Activated CD4-positive, alpha-beta T cell treated with anti-CD3 and anti-CD28 coated beads, Interleukin-2, amount 50 U/mL, for 24 hours (primary cell): ENCODE measurements at places on chromosomes 5 and 9.

DNA sequence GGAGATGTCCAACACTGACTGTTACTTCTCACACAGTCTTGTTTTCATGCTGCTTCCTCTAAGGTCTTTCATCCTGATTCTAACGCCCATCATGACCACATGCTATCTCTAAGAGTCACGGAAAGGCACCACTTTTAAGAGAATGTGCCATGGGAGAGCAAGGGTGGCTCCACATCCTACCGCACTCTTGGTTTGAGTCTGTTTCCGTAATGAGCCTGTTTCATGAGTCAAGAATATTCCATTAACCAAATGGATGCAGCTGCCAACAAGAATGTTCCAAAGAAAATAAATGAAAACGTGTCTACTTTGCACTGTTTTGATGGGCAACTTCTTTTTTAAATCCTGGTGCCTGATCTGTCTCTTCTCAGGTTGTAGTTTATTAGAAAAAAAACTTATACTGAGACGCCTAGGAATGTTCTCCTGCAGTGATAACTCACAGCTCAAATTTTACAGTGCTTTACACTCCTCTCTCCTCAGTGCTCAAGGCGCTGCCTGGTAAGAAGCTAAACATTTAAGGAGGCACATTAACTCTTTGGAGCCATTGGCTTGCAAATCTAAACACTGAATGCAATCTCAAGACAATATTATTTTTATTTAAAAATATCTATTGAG, 124.3 kb downstream of the FGF1 start:
- no peak for DNase-seq

DNA sequence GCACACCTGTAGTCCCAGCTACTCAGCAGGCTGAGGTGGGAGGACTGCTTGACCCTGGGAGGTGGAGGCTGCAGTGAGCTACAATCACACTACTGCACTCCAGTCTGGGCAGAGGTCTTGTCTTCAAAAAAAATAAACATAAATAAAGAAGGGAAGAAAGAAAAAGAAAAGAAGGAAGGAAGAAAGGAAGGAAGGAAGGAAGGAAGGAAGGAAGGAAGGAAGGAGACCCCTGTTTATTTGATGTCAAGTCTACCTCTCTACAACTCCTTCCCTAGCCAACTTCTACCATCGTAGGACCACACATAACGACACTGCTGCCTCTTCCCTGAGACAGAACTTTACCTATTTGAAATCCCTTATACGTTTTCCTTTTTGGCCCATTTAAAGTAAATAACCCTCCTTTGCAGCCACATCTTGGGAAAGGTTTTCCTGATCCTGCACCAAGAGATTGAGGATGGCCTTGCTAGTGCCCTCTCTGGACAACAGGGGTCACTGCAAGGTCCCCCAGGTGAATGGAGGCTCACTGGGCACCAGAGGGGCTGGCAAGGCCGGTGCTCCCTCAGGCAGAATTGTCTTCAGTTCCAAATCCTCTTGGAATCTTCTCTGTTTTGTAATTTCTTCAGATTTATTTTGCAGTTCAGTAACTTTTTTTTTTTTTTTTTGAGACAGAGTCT, 10.5 kb downstream of the RPS14 start:
- no peak for DNase-seq

- peak; percentile 63 for DNase-seq
Measured at GRCh38 chr9:71783120-71783523, 14.8 kb upstream of the CEMIP2 start.

GRCh38 chr9:91126761-91127445, 234.8 kb downstream of the AUH start:
- DNase-seq = no peak

DNA sequence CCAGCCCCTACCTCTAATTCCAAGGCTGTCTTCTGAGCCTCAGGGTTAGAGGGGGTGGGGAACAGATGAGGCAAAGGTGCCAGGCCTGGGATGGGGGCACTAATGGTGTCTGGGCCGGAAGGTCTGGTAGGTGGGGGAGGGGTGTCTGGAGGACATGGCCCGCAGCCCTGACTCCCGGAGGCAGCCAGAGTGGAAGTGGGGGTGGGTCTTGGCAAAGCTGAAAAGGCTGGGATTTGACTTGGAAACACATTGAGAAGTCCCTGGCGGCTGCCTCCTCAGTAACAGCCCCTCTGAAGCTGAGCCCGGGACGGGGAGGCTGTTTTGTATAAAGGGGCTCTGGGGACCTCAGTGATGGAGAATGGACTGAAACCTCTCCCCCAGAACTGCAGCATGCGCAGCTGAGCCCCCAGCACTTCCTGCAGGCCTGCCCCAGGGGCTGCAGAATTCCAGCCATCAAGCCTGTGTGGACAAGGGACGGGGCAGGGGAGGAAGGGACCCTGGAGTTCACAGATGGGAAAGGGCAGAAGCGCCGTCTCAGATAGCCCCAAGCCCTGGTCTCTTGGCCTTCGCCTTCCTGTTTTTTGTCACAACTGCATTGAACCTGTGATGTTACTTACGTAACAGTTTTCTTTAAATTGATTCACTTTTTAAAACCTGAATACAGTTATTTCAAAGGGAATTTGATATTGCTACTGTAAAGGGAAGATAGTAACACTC, 49.3 kb upstream of the SYNPO start:
- DNase-seq = no peak

GRCh38 chr9:86707932-86708510, 239.3 kb downstream of the GAS1 start:
- DNase-seq = no peak

DNA sequence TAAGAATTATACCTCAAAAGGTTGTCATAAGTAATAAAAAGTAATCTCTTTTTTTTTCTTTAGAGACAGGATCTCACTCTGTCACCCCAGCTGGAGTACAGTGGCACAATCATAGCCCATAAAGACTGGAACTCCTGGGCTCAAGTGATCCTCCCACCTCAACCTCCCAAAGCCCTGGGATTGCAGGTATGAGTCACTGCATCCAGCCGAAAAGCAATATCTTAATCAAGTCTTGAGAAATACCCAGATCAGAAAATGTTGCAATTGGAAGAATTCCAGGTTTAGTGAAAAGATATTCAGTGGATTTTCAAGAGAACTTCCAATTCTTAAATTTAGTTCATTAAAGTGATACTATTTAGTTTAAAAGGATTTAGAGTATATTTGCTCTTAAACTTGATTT, 40.9 kb upstream of the IDNK start:
- no peak for DNase-seq

- no peak for DNase-seq
Measured at GRCh38 chr5:77946381-77947040, 170.4 kb upstream of the TBCA start.

DNA sequence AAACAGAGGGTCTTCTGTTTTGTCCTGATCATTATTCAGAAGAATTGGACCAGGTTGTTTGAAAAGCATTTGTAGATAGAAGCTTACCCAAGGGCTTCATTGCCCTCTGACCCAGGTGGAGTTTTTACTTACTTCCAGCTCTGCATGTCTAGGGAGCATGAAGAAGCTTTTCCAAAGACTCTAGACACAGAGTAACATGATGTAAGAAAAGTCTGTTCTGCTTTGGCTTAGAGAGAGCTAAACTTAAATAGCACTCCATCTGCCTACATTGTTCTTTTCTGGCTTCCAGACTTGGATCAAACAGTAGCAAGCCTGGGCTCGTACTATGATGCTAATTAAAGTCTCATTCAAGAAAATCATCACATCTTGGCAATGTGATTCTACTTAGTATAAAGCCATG, 112.1 kb downstream of the SNCAIP start:
- DNase-seq = no peak

DNA sequence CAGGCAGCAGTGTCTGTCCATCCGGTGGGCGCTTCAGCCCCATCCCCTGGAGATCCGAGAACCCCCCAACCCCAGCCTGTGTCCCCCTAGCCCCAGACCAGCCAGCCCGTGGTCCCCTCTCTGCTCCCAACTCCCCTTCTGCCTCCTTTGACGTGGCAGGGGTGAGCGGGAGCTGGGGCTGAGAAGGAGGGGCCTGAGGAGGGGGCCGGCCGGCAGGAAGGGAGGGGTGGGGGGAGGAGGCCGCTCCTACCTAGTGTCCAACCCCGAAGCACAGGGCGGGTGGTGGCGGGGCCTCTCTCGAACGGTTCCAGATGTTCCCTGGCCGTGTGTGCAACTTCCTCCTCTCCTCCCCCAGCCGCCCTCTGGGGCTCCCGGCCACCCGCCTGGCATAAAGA, 31.0 kb downstream of the GOLGA2 start:
- no peak for DNase-seq
